T-helper 1 cell (primary cell): ENCODE measurements at places on chromosomes 4 and X.

DNA sequence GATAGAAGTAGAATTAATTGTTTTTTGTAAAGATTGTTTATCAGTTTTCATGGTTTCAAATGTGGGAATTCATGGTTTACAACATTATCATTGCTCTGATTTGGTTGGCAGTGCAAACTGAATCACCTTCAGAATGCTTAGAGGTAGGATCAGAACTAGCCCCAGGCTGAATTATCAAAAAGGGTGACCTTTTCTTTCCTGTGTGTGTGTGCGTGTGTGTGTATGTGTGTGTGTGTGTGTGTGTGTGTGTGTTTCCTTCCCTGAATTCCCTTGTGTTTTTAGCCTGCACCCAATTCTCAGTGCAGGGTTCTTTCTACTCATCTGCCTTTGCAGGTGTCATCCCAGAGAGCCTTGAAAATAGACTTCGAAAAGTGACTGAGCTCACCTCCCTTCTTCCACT is 125.0 kb downstream of the BMPR1B start:
- DNase-seq = no peak

DNA sequence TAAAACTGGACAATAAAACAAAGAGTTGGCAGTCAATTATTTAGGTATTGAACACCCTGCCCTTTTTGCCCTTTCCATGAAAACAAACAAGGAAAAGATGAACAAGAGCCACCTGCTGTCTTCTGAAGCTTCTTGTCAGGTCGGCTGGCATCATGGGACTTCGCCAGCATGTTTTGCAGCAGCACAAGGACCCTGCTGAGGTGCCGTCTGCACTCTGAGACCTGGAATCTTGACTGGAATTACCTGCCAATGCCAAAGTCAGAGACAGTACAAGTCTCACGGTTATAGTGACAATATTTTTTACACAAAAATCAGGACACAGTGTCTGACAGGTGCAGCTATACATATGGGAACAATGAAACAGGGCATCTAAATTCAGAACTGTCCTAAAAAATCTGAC is 284.5 kb downstream of the GASK1B start:
- no peak for DNase-seq

GRCh38 chr4:154877110-154877760 is 96.2 kb downstream of the RBM46 start:
- no peak for DNase-seq

- no peak for DNase-seq
Observed at GRCh38 chr4:13918110-13918509, 290.6 kb upstream of the BOD1L1 start.

DNA sequence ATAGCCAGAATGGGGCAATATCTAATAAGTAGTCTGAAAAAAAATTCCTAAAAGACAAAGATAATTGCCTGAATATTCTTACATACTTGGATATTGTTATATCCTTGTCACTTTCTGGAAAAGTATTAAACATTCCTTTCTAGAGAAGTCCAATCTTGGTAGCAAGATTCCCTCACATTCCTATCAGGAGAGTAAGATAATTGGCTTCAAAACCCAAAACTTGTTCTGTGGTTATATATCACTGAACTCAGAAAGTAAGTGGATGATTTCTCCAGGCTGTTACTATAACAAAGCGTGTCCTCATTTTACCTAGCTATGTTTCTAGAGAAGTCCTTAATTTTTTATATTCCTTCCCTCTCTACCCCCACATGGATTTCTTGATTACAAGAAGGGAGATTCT is 46.0 kb upstream of the TEX13A start:
- no peak for DNase-seq

DNA sequence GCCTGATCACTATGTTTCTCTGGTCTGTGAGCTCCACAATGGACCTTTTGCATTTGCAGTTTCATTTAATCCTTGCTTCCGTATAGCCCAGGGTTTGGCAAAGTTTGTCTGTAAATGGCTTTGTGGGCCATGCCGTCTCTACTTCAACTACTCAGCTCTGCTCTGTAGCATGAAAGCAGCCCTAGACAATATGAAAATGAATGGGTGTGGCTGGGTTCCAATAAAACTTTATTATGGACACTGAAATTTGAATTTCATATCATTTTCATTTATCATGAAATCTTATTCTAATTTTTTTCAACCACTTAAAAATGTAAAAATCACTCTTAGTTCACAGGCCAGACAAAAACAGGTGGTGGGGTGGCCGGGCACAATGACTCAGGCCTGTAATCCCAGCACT is 41.5 kb downstream of the ACE2 start:
- no peak for DNase-seq

GRCh38 chrX:119237562-119237942 is 1.5 kb downstream of the PGRMC1 start:
- no peak for DNase-seq

- no peak for DNase-seq
Observed at GRCh38 chrX:63402106-63402505, 51.0 kb upstream of the SPIN4 start.

DNA sequence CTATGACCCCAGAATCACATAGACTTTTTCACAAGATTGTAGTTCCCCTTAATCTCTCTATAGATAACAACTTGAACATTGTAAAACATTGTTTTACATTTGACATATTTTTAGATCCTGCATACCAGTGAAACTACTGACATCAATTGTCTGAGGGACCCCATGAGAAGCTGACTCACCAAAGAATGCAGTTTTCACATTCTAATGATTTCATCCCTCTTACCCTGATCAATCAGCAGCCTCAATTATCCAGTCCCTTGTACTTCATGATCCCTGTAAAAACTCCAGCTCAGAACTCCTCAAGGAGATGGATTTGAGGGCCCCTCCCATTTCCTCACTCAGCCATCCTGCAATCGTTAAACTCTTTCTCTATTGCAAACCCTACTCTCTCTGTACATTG is 411.0 kb upstream of the NDST3 start:
- no peak for DNase-seq

DNA sequence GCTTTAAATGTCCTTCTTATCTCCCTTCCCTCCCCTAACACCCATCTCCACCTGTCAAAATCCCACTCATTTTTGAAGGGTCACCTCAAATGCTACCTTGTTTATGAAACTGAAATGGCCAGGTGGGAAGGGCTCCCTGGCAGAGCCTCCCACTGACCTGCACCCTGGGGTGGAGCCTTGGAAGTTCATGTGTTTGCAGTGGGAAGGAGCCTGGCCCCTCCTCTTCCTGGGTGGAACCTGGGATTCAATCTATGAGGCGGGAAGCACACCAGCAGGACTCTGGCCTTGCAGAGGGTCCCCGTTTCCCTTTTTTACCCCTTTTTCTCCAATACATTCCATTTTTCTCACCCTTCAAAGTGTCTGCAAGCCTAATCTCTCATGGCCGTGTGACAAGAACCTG is 197.4 kb downstream of the ENOX2 start:
- no peak for DNase-seq

DNA sequence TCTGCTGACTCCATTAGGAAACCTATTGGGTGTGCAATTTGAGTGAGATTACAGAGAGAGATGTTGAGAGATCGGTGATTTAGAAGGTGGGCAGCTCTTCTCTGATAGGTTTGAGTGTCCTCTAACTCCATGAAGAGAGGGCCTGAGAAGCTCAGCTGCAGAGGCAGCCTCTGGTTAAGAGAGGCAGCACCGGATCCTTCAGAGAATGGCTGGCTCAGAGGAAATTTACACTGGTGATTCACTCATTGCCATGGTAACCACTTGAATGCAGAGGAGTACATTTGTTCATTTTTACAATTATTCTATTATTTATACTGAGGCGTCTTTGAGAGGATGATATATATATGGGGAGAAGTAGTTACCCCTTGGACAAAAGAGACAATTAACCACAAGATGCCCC is 171.7 kb downstream of the PDGFRA start:
- no peak for DNase-seq

- DNase-seq = no peak
Observed at GRCh38 chr4:86160426-86160825, 199.4 kb downstream of the MAPK10 start.

DNA sequence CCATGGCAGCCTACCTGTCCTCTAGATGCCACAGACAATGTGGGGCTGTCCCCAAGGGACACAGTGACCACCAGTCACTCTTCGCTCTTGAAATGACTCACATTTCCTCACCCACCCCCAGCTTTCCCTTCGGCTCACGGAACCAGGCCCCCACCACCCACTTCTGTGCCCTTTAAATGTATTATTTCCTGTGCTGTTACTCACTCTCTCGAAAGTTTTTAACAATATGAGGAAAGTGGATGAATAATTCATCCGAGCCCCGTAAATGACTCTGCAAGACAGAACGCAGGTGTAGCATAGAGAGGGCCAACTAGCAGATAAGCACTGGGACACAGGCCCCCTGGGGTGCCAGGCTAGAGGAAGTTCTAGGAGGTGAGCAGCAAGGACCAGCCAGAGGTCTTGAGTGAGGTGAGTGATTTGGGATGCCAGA is 179.5 kb upstream of the TBL1X start:
- no peak for DNase-seq

GRCh38 chrX:17395154-17395553 is 20.2 kb downstream of the NHS start:
- no peak for DNase-seq

- no peak for DNase-seq
Observed at GRCh38 chr4:81335122-81335912, 120.3 kb upstream of the PRKG2 start.
